ENCODE measurements at places on chromosomes 12 and 14.

GRCh38 chr14:58598028-58598803 is 39.5 kb upstream of the DACT1 start:
- DNase-seq: no peak

DNA sequence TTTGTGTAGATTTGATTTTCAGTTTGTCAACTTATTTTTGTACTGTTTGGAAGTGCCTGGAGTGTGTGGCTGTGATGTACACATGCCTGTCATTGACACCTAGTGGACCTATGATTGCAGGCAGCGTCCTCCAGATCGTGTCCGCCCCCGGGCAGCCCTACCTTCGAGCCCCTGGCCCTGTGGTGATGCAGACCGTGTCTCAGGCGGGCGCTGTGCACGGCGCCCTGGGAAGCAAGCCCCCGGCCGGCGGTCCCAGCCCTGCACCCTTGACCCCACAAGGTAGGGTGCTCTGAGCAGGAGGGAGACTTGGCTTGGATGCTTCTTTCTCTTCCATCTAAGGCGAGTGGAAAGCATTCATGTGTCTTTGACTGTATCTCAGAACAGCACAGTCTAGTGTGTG is 75.8 kb downstream of the EP400 start:
- DNase-seq: no peak

- DNase-seq: no peak
Observed at GRCh38 chr14:61380984-61381383, 59.6 kb downstream of the PRKCH start.

- no peak for DNase-seq
Observed at GRCh38 chr14:72404998-72405397, 472.8 kb downstream of the RGS6 start.

DNA sequence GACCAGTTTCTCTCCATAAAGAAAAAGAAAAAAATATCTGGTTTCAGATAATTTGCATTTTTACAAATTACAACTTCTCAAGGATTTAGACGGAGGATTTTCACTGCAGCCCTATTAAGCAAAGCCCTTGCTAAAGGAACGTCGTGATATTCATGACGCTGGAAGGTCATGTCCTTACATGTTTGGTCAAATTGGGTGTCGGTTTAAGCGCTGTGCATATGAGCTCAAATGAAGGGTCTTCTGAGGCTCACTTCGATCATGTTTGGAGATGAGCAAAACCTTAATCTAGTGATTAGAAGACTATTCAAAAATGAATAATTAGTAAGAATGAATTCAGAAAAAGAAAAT is 67.3 kb upstream of the USP15 start:
- no peak for DNase-seq

Data from cardiac septum (tissue), 1 donor.